Activated naive CD4-positive, alpha-beta T cell treated with Interleukin-2 at 50 U/mL for 16 hours (primary cell): ENCODE measurements at places on chromosomes 5 and 9.

DNA sequence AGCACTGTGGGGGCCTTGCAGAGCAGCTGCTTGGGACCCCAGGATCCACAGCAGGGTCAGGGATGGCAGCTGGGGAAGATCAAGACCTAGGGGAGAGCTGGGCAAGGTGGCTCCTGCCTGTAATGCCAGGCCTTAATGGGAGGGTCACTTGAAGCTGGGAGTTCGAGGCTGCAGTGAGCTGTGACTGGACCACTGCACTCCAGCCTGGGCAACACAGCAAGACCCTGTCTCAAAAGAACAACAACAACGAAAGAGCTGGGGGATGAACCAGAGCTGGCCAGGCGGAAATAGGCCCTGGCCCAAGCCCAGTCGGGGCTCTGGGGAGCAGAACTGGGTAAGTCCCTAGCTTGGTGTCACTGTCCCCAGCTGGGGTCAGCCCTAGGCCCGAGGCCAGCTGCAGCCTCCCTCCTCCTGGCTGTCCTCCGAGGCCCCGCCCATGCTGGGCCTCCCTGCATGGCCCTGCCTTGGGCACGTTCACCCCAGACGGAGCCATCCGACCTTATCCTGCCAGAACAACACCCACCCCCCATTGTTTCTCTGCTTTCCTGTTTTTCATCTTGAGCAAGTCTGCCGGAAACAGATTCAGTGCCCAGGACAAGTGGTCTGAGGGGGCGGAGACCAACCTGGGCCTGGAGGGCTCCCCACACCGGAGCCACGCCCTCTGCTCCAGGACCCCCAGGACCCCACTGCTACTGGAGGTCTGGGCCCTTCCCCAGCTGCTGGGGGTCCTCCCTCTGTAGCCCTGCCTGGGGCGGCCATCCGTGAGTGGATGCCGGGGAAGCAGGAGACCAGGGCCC lies 1.9 kb downstream of the DIPK1B start:
- no peak for DNase-seq

GRCh38 chr9:114153761-114154599 lies 1.4 kb upstream of the COL27A1 start:
- no peak for DNase-seq

- no peak for DNase-seq
These were observed 908.0 kb upstream of the COX7C start for GRCh38 chr5:85709728-85710127.

- no peak for DNase-seq
These were observed 764 bp upstream of the GRIN1 start for GRCh38 chr9:137138058-137138721.

DNA sequence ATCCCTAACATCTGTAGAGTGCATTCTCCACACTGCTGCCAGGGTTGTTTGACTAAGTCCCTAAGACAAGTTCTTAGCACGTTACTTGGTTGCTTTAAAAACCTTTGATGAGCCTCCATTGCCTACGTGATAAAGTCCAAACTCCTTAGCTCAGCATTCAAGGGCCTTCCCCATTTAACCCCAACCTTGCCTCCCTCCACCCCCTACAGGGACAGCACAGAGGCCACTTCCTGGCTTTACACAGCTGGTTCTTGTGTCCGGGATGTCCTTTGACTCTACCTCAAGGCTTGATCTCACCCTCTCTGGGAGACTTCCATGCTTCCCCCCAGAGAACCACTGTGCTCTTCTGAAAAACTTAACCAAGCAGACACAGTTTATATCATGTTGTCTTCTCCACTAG lies 29.4 kb downstream of the FAM240B start:
- DNase-seq: no peak

DNA sequence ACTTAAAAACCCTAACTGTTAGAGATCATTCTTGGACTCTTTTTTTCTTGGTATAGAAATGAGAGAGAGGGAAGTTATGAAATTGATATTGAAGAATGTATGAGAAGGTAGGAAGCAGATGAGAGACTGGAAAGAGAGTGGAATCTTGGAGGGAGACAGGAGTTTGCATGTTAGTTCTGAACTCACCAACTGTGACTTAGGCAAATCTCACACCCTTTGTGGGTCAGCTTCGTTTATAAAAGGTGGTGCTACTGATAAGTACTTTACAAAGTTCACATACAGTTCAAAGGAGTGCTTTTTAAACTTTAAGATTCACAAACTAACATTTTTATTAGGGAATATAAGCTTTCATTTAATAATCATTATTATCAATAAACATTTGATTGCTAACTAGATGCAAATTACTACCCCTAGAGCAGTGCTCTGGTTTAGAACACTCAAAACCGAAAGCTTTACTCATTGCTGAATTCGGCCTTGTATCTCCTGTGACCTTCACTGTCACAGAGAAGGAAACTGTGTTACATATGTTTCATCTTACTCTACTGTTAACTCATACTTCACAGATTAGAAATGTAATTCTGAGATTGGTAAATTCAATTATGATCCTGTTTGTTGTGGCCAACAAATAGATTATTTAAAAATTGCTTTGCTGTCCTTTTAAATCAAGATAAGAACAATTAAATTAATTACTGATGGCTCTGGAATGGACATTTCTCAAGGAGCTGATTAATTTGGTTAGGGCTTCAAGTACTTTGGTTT lies 143.2 kb downstream of the RMI1 start:
- DNase-seq: no peak

- DNase-seq: no peak
These were observed 27.9 kb downstream of the AMBP start for GRCh38 chr9:114050226-114050568.

DNA sequence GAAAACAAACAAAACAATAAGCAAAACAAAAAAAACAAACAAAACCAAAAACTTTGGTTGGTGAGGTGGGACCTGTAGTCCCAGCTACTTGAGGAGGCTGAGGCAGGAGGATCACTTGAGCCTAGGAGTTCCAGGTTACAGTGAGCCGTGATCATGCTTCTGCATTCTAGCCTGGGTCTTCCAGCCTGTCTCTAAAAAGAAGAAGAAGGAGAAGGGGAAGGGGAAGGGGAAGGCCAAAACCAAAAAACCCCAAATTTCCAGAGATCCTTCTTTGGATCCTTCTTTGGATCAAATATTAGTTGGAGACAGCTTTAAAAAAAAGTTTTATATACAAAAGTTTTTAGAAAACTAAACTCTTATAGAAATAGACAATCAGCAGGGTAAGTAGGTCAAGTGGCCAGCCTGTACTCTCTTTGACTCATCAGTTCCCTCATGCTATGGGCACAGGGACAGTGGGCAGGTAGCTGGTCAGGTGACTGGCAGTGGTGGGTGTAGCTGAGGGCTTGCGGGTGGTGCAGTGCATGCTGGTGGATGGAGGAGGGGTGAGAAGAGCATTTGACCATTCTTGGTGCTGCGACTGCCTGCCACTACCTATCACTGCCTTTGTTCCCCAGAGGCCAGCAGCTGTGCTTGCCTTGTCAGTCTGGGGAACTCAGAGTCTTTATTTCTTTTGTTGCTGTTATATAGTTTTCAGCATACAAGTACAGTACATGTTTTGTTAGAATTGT lies 12.6 kb downstream of the RCL1 start:
- no peak for DNase-seq

DNA sequence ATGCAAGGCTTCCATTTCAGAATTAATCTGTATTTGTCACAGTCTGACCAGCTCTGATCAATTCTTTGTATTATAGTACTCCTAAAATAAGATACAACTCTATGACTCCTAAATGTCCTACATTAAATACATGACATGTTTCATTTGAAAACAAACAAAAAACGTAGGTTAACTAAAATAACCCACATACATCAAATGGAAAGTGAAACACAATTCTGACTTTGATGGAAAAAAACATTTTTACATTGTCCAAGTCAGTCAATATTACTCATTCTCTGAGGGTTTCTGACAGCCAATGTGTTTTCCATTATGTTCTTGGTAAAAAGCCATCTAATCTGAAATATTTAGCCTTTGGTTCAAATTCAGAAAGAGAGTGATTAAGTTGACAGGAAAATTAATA lies 8.7 kb downstream of the HMGCS1 start:
- DNase-seq: no peak

- no peak for DNase-seq
These were observed 21.5 kb downstream of the XPA start for GRCh38 chr9:97675655-97676054.

DNA sequence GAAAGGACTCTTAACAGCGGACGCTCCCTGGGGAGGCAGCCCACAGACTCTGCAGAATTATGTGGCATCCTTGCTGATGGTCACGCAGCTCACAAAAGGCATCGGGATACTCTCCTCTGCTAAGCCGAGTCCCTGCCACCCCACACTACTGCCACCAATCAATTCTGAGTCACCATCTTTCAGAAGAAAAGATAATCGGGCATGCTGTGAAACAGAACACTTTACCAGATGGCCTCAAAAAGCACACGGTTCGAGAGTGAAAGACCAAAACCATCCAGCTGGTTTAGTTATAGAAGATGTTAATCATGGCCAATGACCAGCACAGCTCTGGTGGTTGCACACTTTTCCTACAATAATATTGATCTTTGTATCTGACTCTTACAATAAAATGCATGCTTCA lies 136.3 kb downstream of the MYO10 start:
- no peak for DNase-seq

DNA sequence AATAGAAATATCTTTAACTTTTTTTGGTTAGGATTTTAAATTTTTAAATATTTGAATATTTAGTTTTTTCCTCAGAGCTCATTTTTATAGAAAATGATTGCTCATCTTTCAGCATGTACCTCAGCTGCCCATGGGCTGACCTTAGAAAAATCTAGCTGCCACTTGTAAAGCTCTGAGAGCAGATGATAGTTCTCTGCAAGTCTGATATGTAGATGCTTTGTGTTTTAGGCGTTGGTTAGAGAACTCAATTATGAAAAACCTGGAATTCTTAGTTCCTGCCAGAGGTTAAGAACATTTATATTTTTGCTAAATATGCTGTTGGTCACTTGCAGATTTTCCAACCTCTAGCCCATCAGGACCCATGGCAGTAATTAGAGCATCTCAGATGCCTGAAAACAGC lies 15.1 kb downstream of the OTULIN start:
- DNase-seq: no peak

DNA sequence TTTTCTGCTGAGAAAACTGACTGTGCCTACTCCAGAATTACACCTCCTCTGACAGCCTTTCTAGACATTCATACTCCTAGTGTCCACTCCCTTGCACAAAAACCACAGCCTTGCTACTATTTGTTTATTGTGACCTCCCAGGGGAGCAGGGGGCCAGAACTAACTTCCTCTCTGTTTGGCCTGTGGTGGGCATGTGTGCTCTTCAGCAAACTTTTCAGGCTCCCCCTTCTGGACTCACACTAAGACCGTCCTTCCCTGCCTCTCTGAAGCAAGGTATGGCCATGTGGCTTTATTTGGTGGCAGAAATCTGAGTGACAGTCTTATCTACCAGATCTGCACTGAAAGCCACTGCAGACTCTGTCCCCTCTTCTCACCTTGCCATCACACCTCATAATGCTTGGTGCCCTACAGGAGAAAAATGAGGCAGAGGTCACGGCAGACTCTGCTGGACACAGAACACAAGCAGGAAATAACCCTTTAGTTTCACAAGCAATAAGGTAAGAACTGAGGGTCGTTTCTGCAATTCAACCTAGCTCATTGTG lies 28.2 kb downstream of the LIFR start:
- DNase-seq: no peak

DNA sequence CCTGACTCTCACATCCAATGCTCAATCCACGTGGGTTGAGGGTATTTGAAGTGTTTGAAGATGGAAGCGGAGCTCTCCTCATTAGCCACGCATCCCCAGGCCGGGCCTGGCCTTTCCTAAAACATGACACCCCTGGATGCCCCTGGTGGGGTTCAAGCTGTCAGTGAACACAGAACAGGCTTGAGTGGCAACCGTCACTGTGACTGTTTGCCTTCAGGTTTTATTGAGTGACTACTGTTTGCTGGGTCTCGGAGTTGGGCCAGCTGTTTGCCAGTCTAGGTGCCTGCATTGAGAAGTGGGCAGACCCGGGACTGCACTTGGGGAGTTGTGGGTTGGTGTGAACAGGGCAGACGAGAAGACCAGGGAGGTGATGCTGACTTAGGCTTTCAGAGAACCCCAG lies 7.8 kb upstream of the OLFM1 start:
- DNase-seq: no peak

DNA sequence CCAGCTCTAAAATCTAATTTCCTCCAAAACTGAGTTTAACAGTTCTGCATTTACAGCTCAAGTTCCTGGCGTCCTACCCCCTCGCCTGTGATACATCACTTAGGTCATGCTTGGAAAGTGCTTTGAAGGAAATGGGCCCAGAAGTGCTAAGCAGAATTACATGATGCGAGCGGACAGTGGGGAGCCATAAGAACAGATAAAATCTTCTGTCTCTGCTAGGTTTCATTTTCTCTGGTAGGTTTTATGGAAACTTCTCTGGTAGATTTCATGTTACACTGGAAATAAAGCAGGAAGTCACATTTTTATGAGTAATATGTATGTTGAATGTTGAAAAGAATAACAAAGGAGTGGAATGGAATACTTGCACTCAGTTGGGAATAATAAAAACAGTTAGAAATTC lies 138.3 kb downstream of the ZDHHC21 start:
- DNase-seq: no peak

- no peak for DNase-seq
These were observed 55.2 kb downstream of the SLC28A3 start for GRCh38 chr9:84285381-84285780.

GRCh38 chr9:37761511-37761910 lies 7.9 kb downstream of the TRMT10B start:
- no peak for DNase-seq

- DNase-seq: no peak
These were observed 13.8 kb downstream of the DNM1 start for GRCh38 chr9:128216781-128217553.

DNA sequence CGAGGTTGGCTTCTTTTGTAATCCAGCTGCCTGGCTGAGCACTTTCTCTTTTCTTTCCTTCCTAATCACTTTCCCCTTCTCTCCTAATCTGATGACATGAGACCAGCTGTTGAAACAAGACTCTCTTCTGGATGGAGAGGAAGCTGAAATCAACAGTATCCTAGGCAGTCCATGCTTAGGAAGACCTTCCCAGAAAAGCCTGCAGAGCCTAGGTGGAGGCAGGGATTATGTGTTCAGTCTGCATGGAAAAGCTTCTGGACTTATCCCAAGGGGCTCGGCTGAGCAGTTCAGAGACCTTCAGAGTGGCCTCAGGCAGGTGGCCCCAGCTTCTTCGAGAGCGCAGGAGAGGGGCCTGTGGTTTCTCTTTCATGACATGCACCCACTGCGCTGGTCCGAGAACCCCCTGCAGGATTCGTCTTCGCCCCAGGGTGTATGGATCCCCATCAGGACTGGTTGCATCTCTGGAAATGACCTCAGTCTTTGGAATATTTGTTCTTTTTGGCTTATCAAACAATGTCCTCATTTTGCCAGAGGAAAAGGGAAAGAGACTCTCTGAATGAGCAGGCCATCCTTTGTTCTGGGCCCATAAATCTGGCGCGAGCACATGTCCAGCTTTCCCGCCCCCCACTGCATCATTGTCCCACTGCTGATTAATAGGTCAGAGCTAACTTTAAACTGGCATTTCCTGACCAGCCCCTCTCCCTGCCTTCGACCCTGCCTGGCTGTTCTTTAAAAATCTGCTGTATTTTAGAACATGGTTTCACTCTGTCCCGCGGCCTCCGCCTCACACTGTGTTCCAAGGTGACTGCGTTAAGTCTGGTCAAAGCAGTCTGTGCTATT lies 177.9 kb upstream of the KLF4 start:
- no peak for DNase-seq

GRCh38 chr5:168307925-168308584 lies 16.6 kb downstream of the WWC1 start:
- DNase-seq: no peak
